MCF 10A (cell line): ENCODE measurements at places on chromosomes 4 and X. TPM values are rescaled to one million over a fixed set of nuclear protein-coding genes. Genes with fewer than 3 reads are reported as not detected.

Gene KDM6A
- total RNA-seq = 30.8 and 31.8 TPM in 2 replicates

- peak; percentile 44 for DNase-seq
Measured at GRCh38 chr4:32025851-32026459, 1305.8 kb downstream of the PCDH7 start.

GRCh38 chr4:152193059-152193458 is 342.8 kb downstream of the FBXW7 start:
- no peak for DNase-seq

Gene STK32B
- total RNA-seq = not detected in 2 replicates
